ENCODE measurements at places on chromosomes 4 and X.

DNA sequence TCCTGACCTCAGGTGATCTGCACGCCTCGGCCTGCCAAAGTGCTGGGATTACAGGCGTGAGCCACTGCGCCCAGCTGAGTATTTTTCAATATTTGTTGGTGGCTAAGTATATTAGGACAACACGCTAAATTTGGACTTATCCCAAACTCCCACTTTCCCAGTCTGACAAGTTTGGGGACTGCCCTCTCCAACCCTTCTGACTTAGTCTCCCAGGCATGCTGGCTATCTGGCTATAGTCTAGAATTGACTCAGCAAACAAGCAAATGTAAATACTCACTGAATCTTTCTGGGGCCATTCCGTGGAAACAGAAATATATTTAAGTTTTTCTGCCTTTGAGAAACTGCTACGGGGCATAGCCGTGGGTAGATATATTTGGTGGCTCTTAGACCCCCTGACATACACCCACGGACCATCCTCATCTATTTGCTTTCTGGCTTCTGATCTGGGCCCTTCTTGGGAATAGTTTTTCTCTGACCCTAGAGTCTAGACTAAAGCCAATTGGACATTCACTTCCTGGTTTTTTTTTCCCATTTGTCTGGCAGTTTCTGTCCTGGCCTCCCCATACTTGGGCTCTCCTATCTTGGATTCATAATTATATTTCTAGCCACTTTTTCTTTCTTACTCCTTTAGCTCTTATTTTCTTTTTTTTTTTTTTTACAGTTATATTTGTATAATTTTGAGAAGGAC is 11.3 kb upstream of the DOCK11 start:
- no peak for DNase-seq
- H3K36me3 ChIP-seq: no peaks in the 10 kb centered on the region
- H3K27me3 ChIP-seq: no peaks in the 10 kb centered on the region
- H3K4me3 ChIP-seq: no peak overlapping the region
- no peak overlapping the region for H3K27ac ChIP-seq

DNA sequence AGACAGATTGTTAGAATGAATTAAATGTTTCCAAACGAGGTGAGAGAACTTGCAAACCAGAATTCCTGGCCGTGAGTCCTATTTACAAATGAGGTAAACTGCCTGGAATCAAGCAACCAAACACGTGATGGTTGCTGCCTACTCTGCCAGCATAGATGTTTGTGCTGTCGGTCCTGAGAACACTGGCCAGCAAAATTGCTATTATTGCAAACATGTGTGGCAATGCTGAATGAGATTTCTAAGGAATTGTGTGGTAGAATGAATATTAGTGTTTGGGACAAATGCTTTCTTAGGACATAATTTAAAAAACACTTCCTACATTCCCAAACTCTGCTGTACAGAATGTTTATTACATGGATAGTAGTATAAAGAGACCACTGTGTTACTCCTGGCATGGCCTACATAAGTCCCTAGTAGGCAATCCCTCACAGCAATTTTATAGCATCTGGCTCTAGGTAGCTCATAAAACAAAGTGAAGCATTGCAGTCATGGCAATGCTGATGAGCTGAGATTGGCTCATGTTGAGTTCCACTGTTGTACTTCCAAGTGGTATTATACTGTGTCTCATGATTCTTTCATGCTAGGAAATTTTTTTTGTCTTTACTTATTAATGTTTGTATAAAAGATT is 605.2 kb upstream of the EPHA5 start:
- no peaks in the 10 kb centered on the region for H3K36me3 ChIP-seq
- H3K27ac ChIP-seq: no peak overlapping the region
- H3K4me3 ChIP-seq: no peak overlapping the region
- no peaks in the 10 kb centered on the region for H3K27me3 ChIP-seq
- DNase-seq: no peak

DNA sequence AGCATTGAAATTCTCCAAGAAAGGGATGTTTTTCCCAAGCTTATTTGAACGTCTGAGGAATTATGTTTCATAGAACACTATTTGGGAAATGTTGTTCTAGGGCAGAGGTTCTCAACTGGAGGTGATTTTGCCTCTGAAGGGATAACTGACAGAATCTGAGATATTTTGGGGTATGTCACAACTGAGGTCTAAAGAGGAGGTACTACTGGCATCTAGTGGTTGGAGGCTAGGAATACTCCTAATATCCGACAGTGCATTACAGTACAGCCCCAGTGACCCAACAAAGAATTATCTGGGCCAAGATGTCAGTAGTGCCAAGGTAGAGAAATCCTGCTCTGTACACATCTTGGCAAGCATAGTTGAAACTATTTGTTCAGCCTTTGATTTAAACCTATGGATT is 6.4 kb downstream of the HSPA4L start:
- H3K4me3 ChIP-seq: no peak overlapping the region
- no peaks in the 10 kb centered on the region for H3K36me3 ChIP-seq
- H3K27me3 ChIP-seq: no peaks in the 10 kb centered on the region
- no peak overlapping the region for H3K27ac ChIP-seq
- no peak for DNase-seq
- H3K4me1 ChIP-seq: peaks cover 2% of the 10 kb centered on the region

- no peaks in the 10 kb centered on the region for H3K27me3 ChIP-seq
- no peak for DNase-seq
- peaks cover 26% of the 10 kb centered on the region for H3K36me3 ChIP-seq
- H3K27ac ChIP-seq: no peak overlapping the region
- no peak overlapping the region for H3K4me3 ChIP-seq
- no peaks in the 10 kb centered on the region for H3K4me1 ChIP-seq
Observed at GRCh38 chr4:77050962-77051361, 24.8 kb downstream of the CCNI start.
